Thoracic aorta (tissue), 2 donors: ENCODE measurements at places on chromosomes 1 and 21. TPM values are rescaled to one million over a fixed set of nuclear protein-coding genes. Genes with fewer than 3 reads are reported as not detected.

DNA sequence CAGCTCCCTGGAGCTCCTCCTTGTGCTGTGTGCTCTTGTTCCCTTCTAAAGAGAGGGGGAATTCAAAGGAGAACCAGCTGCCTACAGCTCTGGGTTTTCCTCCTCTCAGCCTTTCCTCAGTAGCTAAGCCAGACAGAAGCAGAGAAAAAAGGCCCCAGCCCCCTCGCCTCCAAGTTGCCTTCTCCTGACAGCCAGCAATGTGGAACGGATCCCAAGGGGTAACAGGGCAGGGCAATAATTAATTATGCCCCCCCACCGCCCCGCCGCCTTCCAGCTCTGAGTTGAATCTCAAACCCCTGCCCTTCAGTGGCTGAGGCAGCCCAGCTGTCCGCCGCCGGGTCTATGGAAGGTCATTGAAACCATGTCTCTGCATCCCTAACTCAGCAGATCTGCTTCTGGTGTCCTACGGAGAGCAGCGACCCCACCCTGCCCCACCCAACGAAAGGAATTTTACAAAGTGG is 69.0 kb upstream of the GOLT1A start:
- DNase-seq = no peak
- H3K4me1 ChIP-seq = peaks cover 4% of the 10 kb centered on the region
- no peaks in the 10 kb centered on the region for H3K36me3 ChIP-seq
- H3K27me3 ChIP-seq = no peaks in the 10 kb centered on the region

GRCh38 chr21:14523234-14523633 is 22.9 kb downstream of the SAMSN1 start:
- no peak overlapping the region for H3K27ac ChIP-seq
- H3K27me3 ChIP-seq = no peaks in the 10 kb centered on the region
- no peaks in the 10 kb centered on the region for H3K36me3 ChIP-seq
- DNase-seq = no peak

Gene TNFRSF14
- 29.6 TPM for total RNA-seq

Gene CFHR3
- total RNA-seq = not detected

Gene TSTD1
- 19.9 TPM for total RNA-seq

DNA sequence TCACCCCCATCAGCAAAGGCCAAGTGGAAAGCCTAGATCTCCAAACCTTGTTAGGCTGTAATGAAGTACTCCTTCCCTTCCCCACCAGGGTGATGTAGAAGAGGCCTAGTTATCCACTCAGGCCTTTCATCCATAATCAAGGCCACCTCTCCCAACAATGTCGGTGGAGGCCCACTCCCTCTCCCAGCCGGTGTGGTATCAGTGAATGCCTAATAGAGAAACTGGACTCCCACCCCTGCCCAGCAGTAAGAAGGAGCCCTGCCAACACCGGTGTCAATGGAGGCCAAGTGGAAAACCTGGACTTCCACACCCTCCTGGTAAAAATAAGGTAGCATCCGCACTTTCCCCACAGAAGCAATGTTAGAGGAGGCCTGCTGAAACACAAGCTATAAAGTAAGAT is 23.9 kb downstream of the NDUFS5 start:
- DNase-seq = no peak
- H3K4me3 ChIP-seq = no peak overlapping the region
- peaks cover 5% of the 10 kb centered on the region for H3K4me1 ChIP-seq
- no peak overlapping the region for H3K27ac ChIP-seq
- H3K36me3 ChIP-seq = no peaks in the 10 kb centered on the region
- no peaks in the 10 kb centered on the region for H3K27me3 ChIP-seq

- DNase-seq = no peak
- no peak overlapping the region for H3K27ac ChIP-seq
- H3K4me3 ChIP-seq = no peak overlapping the region
- peaks cover 16% of the 10 kb centered on the region for H3K4me1 ChIP-seq
- H3K27me3 ChIP-seq = no peaks in the 10 kb centered on the region
Observed at GRCh38 chr1:176691251-176692228, 228.6 kb downstream of the PAPPA2 start.
